ENCODE measurements at places on chromosomes 1 and 21.

GRCh38 chr1:110123224-110123623 lies 11.0 kb downstream of the UBL4B start:
- DNase-seq: no peak

- DNase-seq: no peak
Measured at GRCh38 chr1:31208361-31208945, 31.2 kb downstream of the NKAIN1 start.

- no peak for DNase-seq
Measured at GRCh38 chr1:205514211-205515142, 10.0 kb downstream of the CDK18 start.

DNA sequence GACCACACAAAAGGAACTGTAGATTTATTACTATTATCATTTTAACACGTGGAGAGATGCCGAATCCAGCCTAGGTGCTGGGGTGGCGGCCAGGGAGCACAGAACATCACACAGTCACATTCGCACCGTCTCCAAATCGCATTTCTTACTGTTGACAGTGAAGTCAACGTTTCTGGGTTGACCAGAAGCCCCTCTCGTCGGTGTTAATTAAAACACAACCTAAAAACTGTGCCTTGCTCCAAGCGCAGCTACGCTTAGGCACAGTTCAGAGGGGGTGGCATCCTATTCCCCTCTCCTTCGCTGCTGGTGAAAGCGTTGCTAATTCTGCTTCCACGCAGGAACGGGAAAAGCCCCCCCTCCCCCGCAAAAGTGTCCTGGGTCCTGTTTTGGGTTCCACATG lies 4.1 kb downstream of the RIPK4 start:
- DNase-seq: no peak

GRCh38 chr1:60394436-60394835 lies 320.9 kb upstream of the C1orf87 start:
- DNase-seq: no peak

GRCh38 chr1:220747437-220748088 lies 559 bp upstream of the MTARC2 start:
- no peak for DNase-seq

DNA sequence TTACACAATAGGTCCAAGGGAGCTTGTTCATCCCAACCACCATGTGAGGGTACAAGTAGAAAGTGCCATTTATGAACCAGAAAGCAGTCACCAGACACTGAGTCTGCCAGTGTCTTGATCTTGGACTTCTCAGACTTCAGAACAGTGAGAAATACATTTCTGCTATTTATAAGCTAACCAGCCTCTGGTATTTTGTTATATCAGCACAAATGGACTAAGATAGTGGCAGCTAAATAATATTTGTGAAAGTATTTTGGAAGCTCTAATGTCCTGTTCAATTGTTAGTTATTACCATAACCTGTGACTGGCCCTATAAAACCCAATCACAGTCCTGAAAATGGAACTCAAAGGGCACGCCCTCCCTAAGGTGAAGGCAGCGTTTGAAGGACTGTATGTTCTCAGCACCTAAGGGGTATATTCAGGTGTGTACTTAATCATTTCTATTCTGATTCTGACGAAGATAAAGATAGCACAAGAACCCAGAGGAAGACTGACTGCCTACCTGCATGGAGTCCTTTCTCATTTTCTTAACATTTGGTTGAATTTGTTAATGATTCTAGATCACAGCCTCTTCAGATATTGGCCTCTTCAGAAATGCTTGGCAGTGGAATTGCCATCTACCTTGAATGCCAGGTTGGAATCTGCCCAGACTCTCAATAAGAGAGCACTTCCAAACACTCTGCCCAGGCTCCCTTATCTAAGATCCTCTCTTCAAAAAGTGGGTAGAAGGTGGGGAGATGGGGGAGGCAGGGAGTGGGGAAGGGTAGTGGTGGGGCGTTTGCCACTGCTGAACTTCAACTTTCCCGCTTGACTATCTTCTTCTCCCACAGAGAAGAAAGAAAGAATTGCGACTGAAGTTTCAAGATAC lies 104.0 kb upstream of the PPP2R5A start:
- DNase-seq: no peak

GRCh38 chr1:112889052-112889768 lies 66.8 kb downstream of the SLC16A1 start:
- no peak for DNase-seq

DNA sequence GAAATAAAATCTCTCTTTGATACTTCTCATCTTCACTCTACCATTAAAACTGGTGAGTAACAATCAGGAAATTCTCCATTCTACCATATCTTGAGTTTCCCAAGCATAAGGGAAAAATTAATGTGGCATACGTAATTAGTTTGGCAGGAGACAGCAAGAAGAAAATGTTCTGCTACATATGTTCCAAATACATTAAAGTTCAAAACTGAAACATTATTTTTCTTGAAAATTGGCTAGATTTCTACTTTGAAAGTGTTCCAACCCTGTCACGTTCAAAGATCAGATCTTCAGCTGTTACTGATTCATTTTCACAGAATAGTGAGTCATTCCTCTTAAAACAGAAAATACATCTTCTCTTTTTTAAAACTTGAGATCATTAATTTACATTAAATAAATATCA lies 48.5 kb downstream of the PIGK start:
- no peak for DNase-seq

GRCh38 chr1:116764466-116764898 lies 10.3 kb downstream of the CD2 start:
- DNase-seq: no peak

DNA sequence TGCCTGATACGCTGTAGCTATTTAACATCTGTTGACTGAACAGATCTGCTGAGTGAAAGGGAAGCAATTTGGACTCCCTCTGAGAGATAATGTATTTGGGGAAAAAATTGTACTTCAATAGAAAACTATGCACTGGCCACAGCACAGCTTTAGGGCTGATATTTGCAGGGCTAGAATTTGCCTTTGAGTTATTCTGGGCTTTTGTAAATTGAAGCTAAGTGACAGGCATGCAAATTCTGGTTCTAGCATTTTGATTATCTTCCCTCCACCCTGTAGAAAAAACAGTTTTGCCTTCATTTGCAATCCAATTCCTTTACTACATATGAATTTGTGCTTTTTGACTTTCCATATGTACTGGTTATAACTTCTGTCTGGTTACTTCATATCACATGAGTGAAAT lies 7.9 kb downstream of the KYAT3 start:
- DNase-seq: no peak

DNA sequence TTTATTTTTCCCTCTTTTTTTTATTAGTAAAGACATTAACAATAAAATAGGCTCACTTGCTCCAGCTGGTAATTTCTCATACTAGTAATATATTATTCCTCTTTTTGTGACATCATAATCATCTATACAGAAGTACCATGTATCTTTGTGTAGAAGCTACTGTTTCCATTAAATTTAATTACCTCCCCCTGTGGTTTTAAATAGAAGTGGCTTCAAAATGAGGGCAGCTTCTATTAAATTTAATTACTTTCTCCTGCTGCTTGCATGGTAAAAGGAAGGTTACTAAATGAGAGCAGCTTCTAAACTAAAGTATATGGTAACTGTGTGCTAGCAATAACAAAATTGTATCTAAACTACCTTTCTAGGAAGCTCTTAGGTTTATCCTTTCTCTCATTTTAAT lies 94.0 kb downstream of the DPYD start:
- no peak for DNase-seq

DNA sequence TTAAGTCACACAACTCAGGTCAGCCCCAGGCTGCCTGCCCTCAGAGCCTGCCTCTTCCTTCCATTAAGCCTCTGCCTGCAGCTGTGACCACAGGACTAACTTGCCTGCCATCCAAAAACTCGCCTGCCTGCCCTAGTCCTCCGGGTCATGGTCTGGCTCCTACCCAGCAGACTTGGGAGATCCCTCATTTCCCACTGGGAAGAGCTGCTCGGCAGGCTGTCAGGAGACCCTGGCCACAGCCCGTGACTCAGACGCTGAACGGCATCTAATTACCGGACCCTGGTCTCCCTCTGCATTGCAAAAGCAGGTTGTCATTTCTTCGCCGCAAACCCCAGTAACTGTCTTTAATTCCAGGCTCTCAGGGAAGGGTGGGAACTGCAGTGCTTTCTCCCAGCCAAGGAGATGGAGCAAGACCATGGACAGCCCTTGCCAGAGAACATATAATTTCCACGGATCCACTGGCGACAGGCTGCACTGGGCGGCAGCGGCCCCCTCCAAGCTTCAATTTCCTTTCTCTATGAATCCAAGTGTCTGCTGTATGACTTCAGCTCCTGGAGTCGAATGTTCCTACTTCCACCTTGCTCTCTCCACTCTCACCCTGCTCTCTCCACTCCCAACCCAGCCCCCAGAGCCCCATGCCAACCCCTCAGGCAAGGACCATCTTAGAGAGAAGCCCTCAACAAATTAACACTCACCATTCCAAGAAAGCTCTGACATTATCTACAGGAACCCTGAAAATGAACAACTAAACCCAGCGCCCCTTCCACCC lies 20.4 kb downstream of the OLFML2B start:
- DNase-seq: no peak

DNA sequence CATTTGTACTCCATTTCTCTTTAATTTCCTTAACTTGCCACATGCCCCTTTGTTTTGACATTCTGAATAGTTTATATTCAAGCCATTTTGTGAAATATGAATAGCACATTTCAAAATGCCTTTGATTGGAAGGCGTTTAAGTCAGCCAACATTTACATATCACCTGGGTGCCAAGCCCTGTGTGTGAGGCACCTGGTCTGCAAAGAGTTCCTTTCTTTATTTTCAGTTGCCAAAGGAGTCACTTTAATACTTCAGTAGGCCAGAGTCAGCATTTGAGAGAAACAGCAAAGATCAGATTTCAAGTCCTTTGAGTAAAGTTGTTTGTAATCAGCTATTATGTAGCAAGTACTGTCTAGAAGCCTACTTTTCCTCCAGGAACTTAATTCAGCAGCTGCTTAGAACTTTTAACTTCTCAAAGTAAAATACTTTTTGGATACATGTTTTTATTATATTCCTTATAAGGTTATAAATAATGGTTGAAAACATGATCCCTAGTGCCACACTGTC lies 70.8 kb downstream of the DTL start:
- DNase-seq: no peak

DNA sequence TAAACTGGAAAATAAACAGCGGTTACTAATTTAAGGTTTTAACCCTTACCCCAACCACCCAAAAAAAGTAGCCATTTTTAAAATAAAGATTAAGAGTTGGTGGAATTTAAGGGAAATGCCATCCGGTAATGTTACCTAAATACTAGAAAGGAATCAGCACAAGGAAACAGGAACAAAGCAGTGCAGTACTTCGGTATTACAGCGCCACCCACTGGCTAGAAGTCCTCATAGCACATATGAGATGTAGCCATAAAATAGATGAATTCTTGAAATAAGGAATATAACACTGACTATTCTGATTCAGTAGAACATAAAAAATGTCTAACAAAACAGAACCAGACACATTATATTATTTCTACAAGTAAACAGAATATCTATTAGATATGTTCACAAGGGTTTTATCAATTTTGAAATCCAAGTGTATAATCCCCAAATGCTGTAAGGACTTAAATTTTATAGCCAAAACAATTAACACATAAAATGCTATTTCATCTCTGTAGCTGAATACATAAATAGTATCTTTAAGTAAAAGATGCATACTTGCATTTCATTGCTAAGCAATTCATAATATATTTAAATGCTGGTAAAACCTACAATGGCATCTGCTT lies 58.8 kb downstream of the FRRS1 start:
- DNase-seq: peak; percentile 77

DNA sequence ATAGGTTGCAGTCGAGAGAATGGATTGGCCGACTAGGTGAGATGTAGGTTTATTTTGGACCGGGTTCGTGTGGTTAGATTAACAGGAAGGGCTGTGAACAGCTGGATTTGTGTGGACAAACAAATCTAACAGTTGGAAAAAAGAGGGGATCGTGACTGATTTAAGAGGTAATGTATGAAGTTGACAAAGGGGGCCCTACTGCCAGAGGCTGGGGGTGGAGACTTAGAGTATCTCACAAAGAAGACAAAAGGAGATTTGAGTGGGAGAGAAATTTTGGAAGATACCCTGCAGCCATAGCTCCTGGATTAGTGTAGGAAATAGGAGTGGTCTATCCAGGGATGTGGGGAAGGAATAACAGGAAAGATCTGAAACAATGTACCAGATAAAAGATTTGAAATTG lies 38.8 kb upstream of the PLA2G5 start:
- DNase-seq: no peak

DNA sequence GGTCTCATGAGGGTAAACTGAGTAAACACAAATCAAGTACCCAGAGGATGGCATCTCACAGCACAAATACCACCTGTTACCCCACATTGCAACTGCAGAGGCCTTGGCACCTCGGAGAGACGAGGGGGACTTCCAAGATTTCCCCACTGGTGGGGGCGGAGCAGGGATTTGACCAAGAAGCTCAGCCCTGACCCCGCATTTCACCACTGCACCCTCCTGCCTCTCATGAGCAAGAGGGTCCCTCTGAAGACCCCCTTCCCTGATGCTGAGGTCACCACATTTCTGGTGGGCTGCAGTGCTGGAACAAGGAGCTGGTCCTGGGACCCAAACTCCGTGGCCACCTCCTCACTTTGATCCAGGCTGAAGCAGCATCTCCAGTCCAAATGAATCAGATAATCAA lies 342.4 kb downstream of the NPHP4 start:
- DNase-seq: no peak

GRCh38 chr1:187491082-187491720 lies 662.5 kb downstream of the PLA2G4A start:
- no peak for DNase-seq

GRCh38 chr1:6594977-6595740 lies 7.5 kb downstream of the KLHL21 start:
- no peak for DNase-seq

GRCh38 chr21:32184065-32184464 lies 94.8 kb downstream of the MIS18A start:
- peak; percentile 33 for DNase-seq

DNA sequence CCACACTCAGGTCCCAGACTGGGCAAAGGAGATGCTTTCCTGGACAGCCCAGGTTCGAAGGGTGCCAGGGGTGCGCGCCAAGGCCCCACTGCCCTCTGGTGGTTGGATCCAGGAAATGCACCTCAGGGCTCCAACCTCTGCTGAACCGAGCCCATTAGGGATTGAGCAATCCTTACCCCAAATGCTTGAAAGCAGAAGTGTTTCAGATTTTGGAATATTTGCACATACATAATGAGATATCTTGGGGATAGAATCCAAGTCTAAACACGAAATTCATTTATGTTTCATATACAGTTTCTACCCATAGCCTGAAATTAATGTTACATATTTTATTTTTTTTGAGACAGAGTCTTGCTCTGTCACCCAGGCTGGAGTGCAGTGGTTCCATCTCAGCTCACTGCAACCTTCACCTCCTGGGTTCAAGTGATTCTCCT lies 57.4 kb downstream of the SLC9A1 start:
- peak; percentile 75 for DNase-seq

DNA sequence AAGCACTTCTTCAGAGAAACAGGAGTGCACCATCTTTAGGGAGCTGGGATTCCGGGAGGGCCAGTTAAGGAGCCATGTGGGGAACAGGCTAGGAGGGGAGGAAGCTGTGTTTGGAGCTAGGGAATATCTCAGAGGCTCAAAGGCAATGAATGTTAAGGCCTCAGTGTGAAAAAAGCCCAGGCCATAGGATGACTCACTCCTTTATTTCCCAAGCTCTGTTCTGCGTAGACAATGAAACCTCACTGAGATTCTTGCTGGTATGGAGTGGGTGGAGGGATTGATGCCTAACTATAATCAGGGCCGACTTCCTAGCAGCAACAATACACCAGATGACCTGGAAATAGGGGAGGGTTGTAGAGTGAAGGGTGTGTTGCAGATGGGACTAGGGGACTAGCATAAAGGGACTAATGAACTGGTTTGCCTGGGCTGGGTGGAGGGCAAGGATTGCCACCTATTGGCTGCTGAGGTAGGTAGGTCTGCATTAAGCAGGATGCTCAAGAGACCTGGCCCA lies 2.1 kb downstream of the GNAT2 start:
- no peak for DNase-seq

Data from hematopoietic multipotent progenitor cell treated with erythropoietin and hydrocortisone succinate and interleukin-3 and kit ligand, for 8 days (in vitro differentiated cells).